ENCODE measurements at places on chromosomes 16 and 17.

GRCh38 chr16:19697756-19698318 is 20.2 kb downstream of the KNOP1 start:
- no peak for DNase-seq

DNA sequence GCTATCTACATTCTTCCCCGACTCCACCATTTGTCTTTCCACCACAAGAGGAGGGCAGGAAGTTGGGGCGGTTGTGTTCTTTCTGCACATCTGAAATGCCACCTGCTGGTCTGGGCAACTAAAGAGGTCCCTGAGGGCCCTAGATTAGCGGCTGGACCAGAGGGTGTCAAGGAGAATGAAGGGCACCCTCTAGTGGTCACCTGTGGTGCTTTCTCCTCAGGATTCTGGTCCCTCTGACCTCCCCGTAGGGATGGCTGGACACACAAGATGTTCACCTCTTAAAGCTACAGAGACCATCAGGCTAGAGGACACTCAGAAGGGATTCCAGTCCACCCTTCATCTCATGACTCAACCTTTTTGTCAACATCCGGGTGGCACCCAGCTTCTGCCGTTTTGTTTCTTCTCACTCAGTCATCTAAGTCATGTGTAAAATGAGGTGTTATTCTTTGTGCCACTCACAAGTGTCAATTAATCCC is 2.9 kb upstream of the SCIMP start:
- peak; percentile 71 for DNase-seq

- DNase-seq = no peak
Observed at GRCh38 chr16:14347706-14348105, 276.6 kb downstream of the MRTFB start.

GRCh38 chr17:41585301-41586056 is 1.2 kb downstream of the KRT14 start:
- no peak for DNase-seq
